ENCODE measurements at places on chromosomes 5 and 9.

DNA sequence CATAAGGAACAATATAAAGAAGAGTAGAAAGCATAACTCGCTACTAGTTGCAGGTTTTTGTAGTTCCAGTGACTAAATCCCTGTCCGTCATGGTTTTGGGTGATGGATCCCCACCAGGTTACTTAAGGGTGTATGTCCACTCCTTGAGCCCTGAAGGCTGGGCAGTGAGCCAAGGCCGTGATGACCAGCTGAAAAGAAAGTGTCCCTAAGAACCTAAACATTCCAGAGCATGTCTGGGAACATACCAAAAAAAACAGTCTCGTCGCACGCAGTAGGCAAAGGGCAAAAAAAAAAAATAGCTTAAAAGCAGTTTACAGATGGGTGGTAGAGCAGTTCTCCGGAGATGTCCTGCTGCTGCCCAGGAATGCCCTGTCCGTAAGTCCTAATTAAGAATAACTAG lies 21.4 kb upstream of the SNAPC3 start:
- DNase-seq, result no peak

DNA sequence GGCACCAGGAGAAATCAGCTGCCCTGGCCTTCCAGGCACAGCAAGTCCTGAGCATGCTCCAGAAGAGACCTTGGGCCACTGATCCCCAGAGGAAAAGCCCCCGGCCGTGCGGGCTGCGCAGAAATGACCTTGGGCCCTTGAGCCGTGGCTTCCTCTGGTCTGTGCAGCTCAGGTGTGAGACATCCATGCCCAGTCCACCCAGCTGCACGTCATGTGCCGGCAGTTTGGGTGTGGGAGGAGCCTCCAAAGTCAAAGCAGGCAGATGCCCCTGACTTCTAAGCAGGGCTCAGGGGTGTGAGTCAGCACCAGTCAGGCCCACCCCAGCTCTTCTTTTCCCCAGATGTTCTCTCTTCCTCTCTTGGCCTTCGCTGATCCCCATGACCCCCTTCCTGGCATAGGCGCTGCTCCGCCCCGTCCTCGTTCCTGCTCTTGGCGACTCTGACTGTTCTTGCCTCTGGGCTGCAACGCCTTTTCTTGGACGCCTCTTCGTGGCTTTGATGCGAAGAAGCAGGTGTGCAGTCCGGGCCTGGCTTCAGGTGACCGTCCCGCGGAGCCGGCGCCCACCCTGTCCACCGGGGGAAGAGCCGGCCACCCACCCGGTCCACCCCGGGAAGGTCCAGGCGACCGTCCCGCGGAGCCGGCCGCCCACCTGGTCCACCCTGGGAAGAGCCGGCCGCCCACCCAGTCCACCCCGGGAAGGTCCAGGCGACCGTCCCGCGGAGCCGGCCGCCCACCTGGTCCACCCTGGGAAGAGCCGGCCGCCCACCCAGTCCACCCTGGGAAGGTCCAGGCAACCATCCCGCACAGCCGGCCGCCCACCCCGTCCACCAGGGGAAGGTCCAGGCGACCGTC lies 5.9 kb upstream of the QSOX2 start:
- DNase-seq, result no peak

- no peak for DNase-seq
Observed at GRCh38 chr9:13078164-13078563, 201.3 kb downstream of the MPDZ start.

GRCh38 chr5:129766798-129767197 lies 18.9 kb downstream of the MINAR2 start:
- DNase-seq, result no peak

- no peak for DNase-seq
Observed at GRCh38 chr5:3911773-3912172, 316.1 kb downstream of the IRX1 start.

GRCh38 chr5:72290356-72291133 lies 29.5 kb downstream of the MRPS27 start:
- no peak for DNase-seq

DNA sequence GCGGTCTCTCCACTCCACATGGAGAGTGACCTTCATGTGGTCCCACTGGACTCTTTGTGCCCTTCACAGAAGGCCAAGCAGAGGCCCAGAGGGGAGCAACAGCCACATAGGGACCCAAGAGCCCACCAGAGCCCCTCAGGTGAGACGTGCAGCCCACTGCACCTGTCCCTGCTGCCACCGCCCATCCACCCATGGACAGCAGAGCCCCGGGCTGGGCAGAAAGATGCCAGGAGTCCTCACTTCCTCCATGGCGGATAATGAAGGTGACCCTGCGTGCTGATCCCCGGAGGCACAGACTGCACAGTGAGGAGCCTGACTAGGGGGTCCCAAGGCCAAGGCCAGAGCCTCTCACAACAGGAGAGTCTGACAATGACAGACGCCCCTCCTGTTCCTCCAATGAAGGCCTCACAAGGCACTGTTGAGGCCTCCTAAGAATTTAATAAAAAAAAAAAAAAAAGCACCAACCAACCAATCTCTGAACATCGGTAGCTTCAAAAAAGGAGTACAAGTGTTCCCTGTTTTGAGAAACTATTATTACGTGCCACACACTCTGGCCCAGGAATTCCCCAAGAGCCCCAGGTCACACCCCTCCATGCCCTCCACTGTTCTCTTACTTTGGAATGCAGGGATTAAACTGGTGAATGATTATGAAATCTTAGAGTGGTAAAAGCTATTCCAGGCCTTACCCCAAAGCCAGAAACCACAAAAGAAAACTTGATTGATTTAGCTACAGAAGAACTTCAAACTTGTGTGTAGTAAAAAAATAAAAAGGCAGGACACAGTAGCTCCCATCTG lies 2.8 kb upstream of the PPP1R26 start:
- DNase-seq, result no peak

DNA sequence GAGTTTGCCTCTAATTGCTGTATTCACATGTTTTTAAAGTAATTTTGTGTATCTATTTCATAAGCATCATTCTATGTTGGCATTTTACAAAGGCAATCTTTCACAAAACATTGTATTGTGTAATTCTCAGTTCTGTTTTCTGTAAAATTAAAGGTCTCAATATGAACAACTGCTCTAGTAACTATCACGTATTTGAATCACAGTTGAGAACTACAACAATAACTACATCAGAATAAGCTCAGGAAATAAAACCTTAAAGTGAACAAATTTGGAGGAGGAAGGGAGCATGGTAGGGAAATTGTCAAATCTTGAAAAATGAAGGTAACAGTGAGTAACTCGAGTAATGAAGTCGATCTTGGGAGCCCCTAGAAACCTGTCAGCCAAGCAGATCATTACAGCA lies 22.5 kb upstream of the CAMK4 start:
- DNase-seq, result no peak

DNA sequence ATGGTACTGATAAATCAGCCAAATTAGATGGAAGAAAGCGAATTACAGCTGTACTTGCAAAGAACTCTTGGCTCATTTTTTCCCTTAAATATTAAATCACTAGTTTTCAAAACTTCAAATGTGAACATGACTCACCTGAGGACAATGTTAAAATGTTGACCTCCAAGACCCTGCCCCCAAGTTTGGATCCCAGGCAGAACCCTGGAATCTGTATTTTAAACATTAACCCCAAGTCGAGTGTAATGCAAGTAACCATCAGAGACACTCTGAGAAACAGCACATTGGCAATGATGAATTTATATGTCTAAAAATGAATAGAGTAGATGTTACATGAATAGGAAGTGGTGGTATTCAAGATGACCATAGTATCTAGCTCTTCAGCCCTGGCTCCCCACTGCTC lies 2.3 kb upstream of the CD274 start:
- DNase-seq, result no peak

- DNase-seq, result no peak
Observed at GRCh38 chr9:3032898-3033297, 189.0 kb upstream of the PUM3 start.

GRCh38 chr5:147391781-147392180 lies 118.1 kb downstream of the DPYSL3 start:
- no peak for DNase-seq

- DNase-seq, result no peak
Observed at GRCh38 chr9:73357607-73358006, 205.9 kb downstream of the ANXA1 start.
